Fibroblast of upper back skin (primary cell): ENCODE measurements at places on chromosomes 5 and 9.
A peak's percentile ranks its signal among the peaks of the same experiment; 100 is the strongest.

- DNase-seq: no peak
Measured at GRCh38 chr5:132384506-132385050, 15.1 kb downstream of the SLC22A5 start.

- DNase-seq: no peak
Measured at GRCh38 chr5:138960145-138960692, 85.1 kb upstream of the LRRTM2 start.

DNA sequence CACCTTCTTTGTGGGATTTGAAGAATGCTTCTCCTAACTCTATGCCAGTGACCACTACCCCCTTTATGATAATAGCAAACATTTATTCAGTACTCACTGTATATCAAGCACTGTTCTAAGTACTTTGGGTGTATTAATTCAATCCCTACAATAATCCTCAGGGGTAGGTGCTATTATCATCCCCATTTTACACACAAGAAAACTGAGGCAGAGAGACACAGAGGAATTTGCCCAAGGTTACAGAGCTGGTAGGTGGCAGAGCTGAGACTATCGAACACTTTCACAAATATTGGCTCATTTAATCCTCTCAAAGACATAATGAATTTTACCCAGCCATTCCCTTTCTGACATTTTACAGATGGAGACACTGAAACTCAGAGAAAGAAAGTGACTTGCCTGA lies 9.8 kb upstream of the LARP1 start:
- no peak for DNase-seq

DNA sequence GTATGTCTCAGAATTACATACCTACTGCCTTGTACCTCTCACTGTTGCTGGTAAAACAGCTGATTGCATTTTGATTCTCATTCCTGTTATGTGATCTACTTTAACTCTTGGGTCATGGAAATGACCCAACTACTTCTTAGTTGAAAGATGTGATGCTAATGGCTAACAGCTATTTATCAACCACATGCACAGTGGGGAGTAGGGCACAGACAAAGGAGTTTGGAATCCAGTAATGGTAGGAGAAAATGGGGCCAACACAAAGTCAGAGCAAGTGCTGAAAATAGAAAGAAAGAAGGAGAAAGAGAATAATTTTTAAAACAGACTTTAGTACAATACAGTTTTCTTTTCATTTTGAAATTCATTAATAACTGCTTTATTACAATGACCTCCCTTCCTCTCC lies 241.0 kb downstream of the PTPRD start:
- DNase-seq: peak; percentile 2

DNA sequence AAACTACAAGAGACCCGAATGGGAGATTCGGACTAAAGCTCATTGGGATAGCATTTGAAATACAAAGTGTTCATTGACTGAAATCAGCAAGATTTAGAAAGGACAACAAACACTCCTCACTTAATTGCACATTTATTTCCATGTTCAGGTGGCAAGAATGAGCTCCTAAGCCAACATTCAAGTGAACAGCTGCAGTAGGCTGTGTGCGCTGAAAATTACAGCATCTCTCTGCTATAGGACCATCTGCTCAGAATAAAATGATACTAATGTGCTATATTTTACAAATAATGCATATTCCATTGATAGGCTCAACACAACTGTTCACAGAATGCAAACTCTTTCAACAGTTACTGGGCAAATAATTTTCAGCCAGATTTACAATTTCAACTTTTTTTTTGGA lies 61.8 kb downstream of the ELAVL2 start:
- DNase-seq: no peak

DNA sequence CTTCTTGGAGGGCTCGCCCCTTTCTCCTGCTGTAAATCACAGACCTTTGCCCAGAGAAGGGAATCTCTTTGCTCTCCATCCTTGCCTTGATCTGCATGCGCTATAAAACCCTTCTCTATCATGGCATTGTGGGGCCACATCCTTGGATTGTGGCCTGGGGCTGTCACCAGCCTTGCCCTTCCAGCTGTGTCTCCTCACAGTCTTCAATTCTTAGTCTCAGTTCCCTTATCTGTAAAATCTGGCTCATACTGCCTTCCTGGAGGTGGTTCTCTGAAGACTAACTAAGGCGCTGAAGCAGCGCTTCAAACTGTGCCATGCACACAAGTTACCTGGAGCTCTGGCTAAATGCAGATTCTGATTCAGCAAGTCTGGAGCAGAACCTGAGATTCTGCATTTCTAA lies 53.4 kb upstream of the RARS1 start:
- DNase-seq: no peak

- DNase-seq: peak; percentile 76
Measured at GRCh38 chr9:14119694-14120514, 194.0 kb downstream of the NFIB start.

GRCh38 chr9:81119591-81119990 lies 569.8 kb downstream of the TLE1 start:
- no peak for DNase-seq
